ENCODE measurements at places on chromosomes 12 and 14.
A peak's percentile ranks its signal among the peaks of the same experiment; 100 is the strongest.

DNA sequence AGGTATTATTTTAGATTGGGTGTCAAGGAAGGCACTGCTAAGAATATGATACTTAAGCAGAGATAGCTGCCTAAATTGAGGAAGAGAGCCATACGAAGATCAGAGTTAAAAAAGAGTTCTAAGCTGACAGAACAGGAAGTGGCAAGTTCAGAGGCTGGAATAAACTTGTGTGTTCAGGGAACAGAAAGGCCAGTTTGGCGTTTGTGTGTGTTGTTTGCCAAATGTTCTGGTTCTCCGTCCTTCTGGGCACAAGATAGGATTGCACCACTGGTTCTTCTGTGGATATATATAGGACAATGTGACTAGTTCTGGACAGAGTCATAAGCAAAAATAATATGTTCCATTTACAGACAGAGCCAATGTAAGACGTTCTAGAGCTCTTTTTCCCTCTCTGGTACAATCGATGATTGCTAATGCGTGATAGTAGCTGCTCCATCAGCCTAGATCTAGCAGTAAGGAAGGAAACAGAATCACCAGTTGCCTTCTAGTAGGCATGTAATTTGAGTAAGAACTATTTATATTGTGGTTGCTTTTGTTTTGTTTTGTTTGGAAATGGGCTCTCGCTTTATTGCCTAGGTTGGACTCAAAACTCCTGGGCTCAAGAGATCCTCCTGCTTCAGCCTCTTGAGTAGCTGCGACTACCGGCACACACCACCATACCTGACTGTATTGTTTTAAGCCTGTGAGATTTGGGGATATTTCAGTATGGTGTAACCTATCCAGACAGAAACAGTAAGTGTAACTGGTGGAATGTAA is 7.4 kb downstream of the BBS10 start:
- peak; percentile 14 for DNase-seq

GRCh38 chr14:93965287-93965821 is 11.0 kb downstream of the ASB2 start:
- DNase-seq: no peak

GRCh38 chr12:68808388-68809189 is 612 bp downstream of the MDM2 start:
- DNase-seq: peak; percentile 92

GRCh38 chr14:34874386-34875030 is 652 bp downstream of the BAZ1A start:
- DNase-seq: peak; percentile 62

GRCh38 chr12:51351913-51352532 is 5.5 kb upstream of the CELA1 start:
- DNase-seq: peak; percentile 66

DNA sequence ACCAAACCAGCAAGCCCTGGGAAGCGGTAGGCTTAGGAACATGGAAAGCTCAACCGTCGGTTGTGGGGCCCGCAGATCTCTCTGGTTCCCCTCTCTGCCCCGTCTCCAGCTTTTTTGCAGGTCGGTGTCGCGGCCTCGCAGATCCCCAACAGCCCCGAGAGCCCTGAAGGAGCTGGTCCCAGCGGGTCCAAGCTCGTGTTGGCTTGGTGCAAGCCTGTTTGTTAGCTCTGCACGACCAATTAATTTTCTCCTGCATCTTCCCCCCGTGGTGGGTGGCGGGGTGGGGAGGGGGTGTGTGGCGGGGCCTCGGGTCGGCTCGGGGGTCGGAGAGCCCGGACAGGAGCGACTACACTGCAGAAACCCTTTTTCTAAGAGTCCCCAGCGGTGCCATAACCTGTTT is 449 bp upstream of the SLC24A4 start:
- DNase-seq: no peak

DNA sequence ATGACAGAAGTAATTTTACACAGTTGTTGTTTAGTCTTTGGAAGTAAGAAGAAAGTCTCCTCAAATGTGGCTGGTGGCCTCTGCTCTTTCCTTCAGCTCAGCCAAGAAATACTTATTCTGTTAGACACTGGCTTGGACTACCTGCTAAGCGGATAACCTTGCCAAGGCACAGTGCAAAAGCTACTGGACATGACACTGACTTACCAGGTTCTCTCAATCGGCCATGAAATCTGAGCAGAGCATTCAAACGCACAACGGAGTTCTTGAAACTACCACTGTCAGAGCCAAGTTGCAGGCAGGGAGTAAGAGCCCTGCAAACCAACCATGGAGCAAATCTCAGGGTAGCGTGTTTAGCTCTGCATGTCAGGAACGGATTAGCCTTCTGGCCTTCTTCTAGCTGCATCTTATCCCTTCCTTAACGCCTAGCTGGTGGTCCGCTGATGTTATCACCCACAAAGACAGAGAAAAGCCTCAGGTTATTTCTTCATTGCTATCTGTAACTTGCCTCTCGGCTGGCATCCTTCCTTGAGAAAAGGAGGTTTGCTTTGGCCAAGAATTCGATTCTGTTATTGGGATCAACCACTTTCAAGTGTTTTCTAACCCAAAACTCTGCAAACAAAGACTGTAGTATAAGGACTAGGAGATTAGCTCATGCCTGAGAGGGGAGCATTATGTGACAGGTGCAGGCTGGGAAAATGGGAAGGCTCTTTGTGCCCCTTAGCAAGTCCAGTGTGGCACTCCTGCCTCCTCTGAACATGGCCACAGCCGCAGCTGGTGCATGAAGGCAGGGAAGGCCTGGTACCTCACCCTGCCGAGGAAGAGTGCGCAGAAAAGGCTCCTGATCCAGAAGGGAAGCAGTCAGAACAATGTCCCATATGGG is 223.4 kb downstream of the GLT1D1 start:
- DNase-seq: no peak

- no peak for DNase-seq
Measured at GRCh38 chr12:94037444-94037843, 110.9 kb upstream of the PLXNC1 start.

- no peak for DNase-seq
Measured at GRCh38 chr14:68525516-68525915, 267.4 kb downstream of the ZFP36L1 start.

DNA sequence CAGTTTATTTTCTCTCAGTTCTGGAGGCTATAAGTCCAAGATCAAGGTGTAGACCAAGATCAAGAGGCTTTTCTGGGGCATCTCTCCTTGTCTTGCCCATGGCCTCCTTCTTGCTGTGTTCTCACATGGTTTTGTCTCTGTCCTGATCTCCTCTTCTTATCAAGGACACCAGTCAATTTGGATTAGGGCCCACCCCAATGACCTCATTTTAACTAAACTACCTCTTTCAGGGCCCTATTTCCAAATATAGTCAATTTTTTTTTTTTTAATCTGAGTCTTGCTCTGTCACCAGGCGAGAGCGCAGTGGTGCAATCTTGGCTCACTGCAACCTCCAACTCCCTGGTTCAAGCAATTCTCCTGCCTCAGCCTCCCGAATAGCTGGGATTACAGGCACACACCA is 50.8 kb downstream of the TSHR start:
- DNase-seq: no peak

GRCh38 chr12:53313996-53314395 is 7.4 kb downstream of the AAAS start:
- no peak for DNase-seq

DNA sequence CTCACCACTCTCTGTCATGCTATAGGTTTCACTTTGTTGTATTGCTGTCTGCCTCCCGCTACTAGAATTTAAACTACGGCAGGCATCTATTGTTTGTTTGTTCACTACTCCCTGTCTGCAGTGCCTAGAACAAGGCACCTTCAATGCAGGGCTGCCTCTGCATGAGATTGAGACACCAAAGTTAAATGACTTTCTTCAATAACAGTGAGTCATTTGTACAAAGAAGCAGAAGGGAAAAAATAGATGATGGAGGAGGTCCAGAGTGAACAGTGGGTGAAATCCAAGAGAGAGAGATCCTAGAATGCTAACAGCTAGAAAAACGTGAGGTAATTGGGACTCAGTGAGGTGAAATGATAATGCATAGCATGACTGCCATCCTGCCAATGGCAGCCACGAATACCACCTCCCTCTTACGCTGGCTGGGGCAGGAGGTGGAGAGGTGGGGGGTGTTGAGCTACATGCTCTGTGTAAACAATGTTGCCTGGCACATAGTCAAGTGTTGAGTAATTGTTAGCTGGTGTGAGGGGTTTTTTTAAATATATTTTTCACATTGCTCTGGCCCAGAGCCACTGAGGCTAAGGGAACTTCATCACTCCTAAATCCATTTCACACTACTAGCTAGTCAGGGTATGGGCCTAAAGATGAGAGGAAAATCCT is 367.6 kb downstream of the RPS29 start:
- DNase-seq: no peak

DNA sequence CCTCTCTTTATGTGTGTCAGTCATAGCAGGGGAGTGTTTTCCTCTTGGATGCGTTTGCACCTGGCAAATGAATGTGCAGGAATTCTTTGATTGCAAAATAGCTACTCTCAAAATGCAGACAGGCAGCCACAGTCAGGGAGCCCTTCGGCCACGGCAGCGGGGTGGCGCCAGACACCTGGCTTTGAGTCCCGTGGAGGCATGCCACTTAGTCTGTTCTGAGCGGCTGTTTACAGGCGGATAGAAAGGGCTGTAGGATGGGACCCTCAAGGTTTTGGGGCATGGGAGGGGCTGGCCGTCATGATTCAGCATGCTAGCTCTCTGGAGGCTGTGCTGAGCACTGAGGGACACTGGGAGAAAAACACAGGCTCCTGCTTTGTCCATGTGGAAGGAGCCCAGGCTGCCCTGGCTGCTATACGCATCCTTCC is 117.1 kb downstream of the SLC25A47 start:
- peak; percentile 50 for DNase-seq

DNA sequence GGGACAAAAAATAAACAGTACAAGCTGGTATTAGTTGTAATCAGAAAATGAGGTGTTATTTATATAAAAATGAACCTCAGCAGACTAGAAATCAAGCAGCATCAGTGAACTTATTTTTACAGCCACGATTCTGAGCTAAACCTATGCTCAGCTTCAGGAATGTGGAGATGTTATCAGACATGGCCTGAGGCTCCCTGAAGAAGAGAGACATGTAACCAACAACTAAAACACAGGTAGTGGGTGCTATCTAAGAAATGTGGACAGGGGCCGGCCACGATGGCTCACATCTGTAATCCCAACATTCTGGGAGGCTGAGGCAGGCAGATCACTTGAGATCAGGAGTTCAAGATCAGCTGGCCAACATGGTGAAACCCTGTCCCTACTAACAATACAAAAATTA is 534.3 kb downstream of the VRK1 start:
- DNase-seq: no peak

Measured in endothelial cell of umbilical vein (primary cell).